ENCODE measurements at places on chromosomes 3 and 15. TPM values are rescaled to one million over a fixed set of nuclear protein-coding genes. Genes with fewer than 3 reads are reported as not detected.

Gene SEC11A
- polyA plus RNA-seq: 136 TPM

Gene TAGLN3
- not detected for polyA plus RNA-seq

Gene TMCO5A
- not detected for polyA plus RNA-seq

GRCh38 chr3:57025237-57025636, 35.2 kb upstream of the SPATA12 start:
- no peak for DNase-seq

Gene LMOD3
- polyA plus RNA-seq: 0.05 TPM

Gene SSUH2
- not detected for polyA plus RNA-seq

DNA sequence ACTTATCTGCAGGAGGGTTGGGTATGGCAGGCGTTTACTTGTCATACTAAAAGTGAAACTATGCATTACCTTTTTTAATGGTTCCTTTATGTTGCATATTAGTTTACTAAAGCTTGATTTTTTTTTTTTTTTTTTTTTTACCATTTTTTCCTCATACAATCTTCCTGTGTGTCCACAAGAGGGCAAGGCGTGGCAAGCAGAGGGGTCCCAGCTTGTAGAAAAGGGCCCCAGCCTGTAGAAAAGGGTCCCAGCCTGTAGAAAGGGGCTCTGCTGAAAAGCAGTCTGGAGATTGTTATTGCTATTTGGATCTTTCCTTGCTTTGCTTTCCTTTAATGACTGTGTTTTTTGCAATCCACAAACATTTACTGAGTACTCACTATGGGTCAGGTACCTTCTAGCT, 21.9 kb downstream of the MKRN2 start:
- no peak for DNase-seq

- peak; percentile 77 for DNase-seq
Observed at GRCh38 chr3:139343895-139344856, at the start of gene MRPS22. Gene MRPS22 (plus strand): TSS chr3:139344020. CDS start chr3:139344027, 7 bp downstream.

GRCh38 chr3:12351145-12351544, 62.3 kb downstream of the PPARG start:
- DNase-seq: no peak

Gene LCMT2
- 2.9 TPM for polyA plus RNA-seq

GRCh38 chr15:100311154-100311625, 30.6 kb downstream of the ADAMTS17 start:
- no peak for DNase-seq

Gene CHL1
- not detected for polyA plus RNA-seq

Gene RASSF1
- 32.7 TPM for polyA plus RNA-seq

- DNase-seq: no peak
Observed at GRCh38 chr3:55688154-55688553, 201.0 kb upstream of the WNT5A start.

Gene MKRN3
- 3.2 TPM for polyA plus RNA-seq

GRCh38 chr3:153277029-153277428, 115.0 kb downstream of the RAP2B start:
- DNase-seq: no peak

DNA sequence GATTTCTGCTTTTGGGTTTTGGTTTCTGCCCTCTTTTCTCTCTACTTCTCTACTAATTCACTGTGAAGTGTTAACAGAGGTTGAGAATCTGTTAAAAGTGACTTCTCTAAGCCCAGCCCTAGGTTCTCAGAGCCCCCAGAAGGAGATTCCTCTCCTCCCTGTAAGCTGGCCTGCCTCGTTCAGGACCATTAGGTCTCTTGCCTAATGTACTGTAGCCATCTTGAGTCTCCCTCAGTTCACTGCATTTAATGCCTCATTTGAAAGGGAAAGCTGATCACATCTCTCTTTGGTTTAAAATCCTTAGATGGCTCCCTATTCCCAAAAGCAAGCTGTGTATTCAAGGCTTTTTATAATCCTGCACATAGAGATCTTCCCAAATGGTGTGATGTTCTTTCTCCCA, 16.3 kb downstream of the RTP1 start:
- DNase-seq: no peak

- no peak for DNase-seq
Observed at GRCh38 chr3:12793701-12794100, 2.8 kb upstream of the CAND2 start.

DNA sequence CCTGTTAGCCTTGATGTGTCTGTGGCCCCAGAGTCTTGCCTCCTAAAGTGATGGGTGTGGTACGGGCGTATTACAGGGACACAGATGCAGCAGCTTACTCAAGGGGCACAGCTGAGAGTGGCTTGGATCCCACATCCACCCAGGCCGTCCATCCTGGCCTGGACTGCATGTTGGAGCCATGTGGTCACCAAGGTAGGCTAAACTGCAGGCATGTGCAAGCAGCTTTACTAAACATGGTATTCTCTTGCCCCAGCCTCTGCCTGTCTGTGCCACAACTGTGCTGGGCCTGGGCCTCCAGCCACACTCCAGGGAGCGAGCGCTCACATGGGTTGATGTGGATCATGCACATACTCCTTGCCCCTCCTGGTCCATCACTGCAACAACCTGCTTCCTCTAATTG, 6.1 kb upstream of the GPR62 start:
- DNase-seq: no peak

DNA sequence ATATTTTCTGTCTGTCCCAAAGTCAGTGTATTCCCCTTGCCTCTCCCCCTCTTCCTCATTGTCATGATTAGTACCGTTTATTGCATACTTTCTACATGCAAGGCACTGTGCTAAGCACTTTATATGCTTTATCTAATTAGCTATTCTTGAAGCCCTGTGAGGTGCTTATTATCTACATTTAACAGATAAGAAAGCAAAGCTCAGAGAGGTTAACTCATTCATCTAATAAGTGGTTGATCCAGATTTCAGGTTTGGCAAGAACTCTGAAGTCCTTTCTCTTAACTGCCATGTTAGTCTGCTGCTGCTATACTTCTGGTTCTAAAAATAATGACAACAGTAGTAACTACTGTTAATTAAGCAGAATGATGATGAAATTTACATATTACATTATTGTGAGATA, 13.5 kb downstream of the IQGAP1 start:
- no peak for DNase-seq

GRCh38 chr3:187942658-187943241, 197.5 kb upstream of the BCL6 start:
- DNase-seq: no peak

Gene GOLGA6B
- polyA plus RNA-seq: not detected

DNA sequence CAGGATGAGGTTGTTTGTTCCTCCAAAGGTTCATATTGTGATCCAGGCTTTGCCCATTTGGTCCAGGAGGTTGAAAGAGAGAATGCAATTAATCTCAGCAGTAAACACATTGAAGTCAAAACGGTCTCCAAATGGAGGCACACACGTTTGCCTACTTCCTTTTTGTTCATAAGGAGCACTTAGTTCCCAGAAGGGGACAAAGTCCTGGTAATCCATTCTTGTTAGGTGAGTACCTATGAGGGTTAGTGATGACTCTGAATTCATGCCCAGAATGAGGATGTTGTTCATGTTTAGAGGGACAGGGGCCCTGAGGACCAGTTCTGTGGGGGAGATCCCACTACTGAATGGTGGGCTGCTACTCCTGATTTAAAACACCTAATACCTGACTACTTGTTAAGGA, 177.7 kb downstream of the ALDH1A2 start:
- no peak for DNase-seq

- DNase-seq: no peak
Observed at GRCh38 chr3:191387441-191388077, 57.2 kb upstream of the UTS2B start.

DNA sequence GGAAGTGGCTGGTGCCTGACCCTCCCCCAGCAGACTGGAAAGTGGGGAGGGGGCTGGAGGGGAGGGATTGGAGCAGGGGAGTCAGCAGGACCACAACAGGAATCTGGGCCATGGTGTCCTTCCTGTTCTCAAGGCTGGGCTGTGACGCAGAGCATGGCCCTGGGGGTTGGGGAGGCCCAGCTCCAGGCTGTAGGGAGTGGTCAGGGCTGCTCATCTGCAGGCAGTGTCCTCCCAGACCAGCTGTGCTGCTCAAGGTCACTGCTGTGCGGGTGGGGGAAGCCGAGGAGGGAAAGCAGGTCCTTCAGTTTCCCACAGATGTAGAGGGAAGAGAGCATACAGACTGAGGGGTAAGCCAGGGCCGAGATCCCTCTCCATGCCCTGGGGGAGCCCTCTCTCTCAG, 40.7 kb downstream of the CYP11A1 start:
- DNase-seq: no peak

Gene CCK
- polyA plus RNA-seq: not detected

Gene EIF4E3
- 17.7 TPM for polyA plus RNA-seq

DNA sequence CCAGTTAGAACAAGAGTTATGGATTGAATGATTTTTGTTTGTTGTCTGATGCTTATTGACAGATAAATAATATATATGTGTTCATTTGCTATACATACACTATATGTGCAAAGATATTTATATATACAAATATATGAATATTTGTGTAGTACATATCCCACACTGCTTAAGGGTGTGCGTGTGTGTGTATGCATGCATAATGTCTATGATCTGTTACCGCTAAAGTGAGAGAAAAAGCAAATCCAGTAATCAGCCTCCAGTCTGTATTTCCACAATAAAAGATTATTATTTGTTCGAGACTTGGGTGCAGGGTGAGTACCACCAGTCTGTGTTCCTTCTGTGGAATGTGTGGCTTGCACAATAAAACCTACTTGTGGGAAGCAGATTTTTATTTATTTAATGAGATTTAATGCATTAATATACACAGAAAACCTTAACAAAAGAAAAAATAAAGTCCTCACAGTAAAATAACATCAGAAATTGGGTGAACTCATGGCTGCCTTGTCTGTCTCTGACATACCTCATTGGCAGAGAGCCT, 366.0 kb upstream of the TBL1XR1 start:
- DNase-seq: no peak

Gene FBXO40
- 0.17 TPM for polyA plus RNA-seq

DNA sequence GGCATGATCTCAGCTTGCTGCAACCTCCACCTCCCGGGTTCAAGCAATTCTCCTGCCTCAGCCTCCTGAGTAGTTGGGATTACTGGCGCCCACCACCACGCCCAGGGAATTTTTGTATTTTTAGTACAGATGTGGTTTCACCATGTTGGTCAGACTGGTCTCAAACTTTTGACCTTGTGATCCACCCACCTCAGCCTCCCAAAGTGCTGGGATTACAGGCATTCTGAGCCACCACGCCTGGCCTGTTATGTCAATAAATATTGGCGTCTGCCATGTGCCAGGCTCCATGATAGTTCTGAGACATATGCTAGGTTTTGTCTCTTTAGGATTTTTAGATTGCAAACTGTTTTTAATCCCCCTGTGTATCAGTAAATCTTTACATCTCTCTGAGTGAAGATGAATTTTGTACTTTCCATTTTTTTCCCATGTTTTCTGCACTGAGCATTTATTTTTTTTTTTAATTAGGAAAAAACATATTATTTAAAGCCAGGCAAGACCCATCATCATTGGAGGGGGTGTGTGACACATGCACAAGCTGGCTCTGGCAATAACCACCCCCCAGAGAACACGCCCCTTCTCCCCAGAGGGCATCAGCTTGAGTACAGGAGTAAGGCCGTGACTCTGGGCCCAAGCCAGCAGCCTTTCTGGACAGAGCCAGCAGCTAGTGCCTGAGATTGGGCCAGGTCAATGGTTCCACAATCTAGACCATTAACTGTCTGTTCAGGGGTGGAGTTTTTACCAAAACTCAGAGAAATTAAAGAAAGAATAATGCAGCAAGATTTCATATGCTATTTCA, 51.0 kb upstream of the ATP1B3 start:
- no peak for DNase-seq

GRCh38 chr3:69838217-69838616, 99.0 kb downstream of the MITF start:
- no peak for DNase-seq

Gene GOLGA8T
- polyA plus RNA-seq: not detected

DNA sequence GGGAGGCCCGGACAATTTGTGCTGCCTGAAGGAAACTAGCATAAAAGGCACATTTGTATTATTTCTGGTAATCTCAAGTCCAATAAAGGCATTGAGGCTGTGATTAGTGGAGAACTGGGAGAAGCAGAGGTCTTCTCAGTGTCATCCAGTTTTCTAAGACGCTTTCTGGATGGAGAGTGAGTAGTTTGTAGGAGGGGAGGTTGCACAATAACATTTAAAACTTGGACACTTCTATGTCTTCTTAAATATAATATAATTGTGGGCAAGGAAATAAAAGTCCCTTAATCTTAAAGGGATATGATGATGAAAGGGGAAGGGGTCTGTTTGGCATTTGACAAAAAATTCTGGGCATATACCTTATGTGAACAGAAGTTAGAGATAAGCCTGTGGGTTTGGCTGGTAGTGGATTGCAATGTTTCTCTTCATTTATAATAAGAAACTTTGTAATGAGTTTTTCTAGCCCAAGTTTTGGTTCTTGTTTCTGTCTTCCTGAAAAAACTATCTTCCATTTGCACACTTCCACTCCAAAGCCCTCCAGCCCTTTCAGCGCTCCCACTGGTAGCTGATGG, 291.6 kb upstream of the TGFBR2 start:
- no peak for DNase-seq

DNA sequence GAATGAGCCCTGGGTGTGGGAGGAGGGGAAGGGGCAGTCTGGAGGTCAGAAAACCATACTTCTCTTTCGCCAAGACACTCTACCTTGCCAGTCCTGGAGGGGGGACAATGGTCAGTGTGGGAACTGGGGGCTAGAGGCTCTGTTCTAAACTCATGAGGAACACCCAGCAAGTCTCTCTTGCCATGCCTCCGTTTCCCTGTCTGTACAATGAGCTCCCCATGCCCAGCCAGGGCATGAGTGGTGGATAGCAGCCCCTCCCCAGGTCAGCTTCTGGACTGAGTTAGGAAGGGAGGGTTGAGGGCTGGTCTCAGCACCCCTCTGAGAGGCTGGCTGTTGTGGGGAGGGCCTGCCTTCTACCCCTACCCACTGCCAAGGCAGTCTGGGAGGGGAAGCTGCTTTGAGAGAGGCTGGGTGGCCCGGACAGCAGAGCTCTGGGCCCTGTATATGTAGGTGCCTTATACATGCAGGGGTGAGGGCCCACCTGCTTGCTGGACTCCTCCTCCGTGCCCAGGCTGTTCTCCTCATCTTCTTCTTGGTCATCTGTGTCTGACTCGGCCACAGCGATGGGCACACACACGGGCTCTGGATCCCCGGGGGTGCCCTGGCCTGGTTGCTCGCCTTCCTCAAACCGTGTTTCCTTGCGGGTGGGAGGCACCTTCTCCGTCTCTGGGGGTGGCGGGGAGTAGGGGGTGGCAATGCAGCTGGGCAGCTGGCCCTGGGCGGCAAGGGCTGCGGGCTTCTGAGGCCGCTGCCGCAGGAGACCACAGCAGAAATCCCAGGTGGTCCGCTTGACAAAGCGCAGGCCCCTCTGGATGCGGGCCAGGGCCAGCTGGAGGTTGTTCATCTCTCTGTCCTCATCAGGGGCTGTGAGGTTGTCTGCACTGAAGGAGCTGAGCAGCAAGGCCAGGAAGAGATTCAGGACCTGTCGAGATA, 68.8 kb downstream of the SCN5A start:
- no peak for DNase-seq

Gene HSPBAP1
- 7.1 TPM for polyA plus RNA-seq
